RWPE2 (cell line): ENCODE measurements at places on chromosomes 5 and 9.

DNA sequence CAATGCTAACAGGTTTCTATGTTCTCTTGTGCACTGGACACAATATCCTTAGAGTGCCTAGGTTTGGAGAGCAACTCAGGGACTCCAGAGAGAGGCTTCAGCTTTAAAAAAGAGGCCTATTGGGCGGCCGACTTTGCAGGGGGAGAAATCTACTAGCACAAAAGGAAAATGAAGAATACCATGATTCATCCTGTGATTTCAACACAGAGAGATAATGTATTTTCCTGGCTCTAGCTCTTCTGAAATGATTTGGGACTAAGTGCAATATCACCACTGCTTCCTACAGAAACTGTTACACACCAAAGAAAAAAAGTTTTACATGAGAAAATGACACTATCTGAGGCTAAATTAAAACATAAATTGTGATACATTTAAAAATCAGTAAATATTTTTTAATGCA lies 146.1 kb upstream of the TSLP start:
- no peak for DNase-seq

DNA sequence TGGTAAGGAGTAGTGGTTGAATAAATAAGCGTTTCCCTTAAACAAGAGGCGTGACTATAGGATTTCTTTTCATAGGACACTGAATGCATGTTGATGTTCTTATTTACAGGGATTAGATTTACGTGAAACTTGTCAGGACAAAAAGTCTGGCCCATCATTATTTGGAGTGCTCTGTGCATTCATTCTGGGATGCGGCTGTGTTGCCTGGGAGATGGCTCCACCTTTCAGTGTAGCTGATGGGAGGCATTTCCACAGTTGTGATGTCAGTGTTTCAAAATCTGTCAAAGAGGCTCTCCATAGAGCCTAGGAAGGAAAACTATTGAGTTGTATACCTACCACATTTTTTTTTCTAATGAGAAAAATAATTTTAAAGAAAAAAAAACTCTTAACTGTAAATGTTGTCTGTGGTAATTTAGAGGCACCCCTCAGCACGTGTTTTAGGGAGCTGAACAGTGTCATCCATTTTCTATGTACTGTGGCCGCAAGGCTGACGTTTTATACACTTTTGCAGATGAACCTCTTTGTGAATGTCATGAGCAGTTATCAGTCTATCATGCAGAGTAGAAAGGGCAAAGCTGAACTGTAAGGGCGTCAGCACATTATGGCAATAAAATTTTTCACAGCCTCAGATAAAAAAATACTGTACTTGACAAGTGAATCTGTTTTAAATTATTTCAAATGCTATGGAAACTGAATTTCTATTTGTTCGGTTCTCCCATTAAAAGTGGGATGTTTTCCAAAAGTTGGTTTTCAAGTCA lies 202.7 kb downstream of the PBX3 start:
- no peak for DNase-seq

DNA sequence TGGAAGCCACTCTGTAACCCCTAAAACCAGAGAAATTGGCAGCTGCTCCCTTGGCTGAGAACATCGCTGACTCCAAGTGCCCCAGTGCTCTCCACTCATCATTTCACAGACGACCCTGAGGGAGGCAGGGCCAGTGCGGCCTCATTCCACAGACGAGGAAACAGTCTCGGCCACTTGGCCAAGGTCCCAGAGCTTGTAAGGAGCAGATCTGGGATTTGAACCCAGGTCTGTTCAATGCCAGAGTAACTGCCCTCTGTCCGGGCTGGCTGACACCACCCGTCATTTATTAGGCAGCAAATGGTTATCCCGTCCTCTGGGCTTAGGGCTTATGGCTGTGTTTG lies 19.9 kb upstream of the IER5L start:
- DNase-seq: no peak

DNA sequence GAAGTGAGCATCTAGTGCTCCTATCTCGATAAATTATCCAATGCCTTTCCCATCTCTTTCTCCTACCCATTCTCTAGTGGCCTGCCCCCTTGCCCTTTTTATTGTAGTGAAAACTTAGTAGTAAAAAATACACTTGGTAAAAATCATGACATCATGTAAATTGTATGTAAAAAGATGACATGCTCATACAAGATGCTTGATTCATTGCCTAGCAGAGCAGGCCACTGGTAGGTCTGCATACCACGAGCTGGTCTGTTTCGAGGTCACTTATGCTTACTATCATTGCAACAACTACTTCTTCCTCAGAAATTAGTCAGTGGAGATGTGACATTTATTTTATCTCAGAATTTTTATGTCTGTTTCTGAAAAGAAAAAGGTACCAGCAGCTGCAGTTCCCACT lies 177.3 kb downstream of the C9orf152 start:
- DNase-seq: no peak

DNA sequence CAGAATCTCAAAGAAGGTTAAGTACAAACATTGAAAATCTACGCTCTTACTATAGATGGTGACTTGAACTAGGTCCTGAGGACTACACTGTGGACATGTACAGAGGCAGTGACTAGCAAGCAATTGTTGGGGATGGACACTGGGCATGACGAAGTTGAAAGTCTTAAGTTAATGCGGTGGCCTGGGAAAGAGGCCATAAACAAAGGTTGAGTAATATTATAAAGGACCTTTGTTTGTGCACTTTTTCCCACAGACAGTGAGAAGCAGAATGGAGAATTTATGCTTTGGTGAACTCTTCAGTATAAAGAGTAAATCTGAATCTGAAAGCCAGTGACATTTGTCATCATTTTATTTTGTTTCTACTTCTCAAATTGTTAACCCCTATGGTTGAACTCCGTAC lies 15.3 kb downstream of the ALDH1A1 start:
- DNase-seq: no peak

GRCh38 chr5:3092664-3093063 lies 341.2 kb upstream of the IRX2 start:
- no peak for DNase-seq

- no peak for DNase-seq
Observed at GRCh38 chr9:105972466-105973204, 278.3 kb downstream of the TMEM38B start.

- no peak for DNase-seq
Observed at GRCh38 chr5:9099689-9100088, 446.2 kb downstream of the SEMA5A start.

GRCh38 chr5:77232574-77233358 lies 22.3 kb downstream of the PDE8B start:
- DNase-seq: no peak

DNA sequence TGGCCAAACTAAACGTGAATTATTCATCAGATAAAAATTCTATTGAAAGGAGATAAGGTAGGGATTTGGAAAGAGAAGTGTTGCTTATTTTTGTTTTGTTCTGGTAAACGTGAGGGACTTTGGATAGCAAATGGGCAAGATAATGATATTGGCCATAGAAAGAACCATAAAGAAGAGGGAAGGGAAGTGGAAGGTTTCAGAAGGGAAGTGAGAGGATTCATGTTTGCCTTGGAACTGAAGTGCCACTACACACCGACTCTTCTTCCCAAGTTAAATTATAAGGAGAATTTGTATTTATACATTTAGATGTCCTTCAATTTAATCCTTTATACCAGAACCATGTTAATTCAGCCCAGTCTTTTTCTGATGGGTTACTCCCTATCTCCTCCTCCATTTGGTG lies 42.1 kb upstream of the TAF11L2 start:
- DNase-seq: no peak

GRCh38 chr9:77595426-77596095 lies 52.6 kb downstream of the GNA14 start:
- DNase-seq: no peak

GRCh38 chr5:28313953-28314352 lies 1275.6 kb upstream of the CDH9 start:
- DNase-seq: no peak

- no peak for DNase-seq
Observed at GRCh38 chr9:95224376-95225019, 93.0 kb downstream of the FANCC start.

DNA sequence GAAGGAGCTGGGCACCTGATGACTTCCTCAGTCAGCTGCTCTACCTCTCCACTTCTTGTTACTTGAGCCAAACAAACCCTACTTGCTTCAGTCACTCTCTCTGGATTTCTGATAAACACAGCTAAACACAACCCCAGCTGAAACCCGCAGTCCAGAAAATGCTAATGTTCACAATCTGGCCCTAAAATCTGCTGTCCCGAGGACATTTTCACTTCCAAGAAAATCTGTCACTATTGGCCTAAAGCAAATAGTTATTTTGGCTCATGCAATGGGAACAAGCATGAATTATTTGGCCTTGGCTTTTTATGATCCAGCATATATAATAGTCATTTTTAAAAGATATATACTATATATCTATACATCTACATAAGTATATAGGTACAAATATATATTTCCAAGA lies 19.1 kb downstream of the FAM81B start:
- DNase-seq: no peak
